Lower lobe of right lung (tissue), 2 donors: ENCODE measurements at places on chromosomes 3 and 15.

DNA sequence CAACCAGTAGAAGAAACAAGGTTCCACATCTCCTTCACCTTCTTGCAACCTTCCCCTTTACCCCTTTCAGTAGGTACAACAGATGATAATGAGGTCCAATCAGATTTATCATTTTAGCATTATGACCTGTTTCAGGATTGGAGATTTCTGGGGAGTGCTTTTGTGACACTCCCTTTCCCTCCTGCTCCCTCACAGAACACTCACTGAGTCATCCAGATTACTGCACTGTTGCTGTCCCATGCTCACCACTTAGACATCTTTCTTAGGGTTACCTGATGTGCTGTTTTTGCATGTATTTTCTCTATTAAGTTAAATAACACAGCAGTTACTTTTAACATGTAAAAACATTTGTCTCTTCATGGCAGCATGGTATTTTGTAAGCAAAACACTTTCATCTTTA lies 118.5 kb downstream of the MFSD1 start:
- no peak for DNase-seq

- no peak for DNase-seq
These were observed 8.8 kb upstream of the SEMA7A start for GRCh38 chr15:74442604-74443003.

DNA sequence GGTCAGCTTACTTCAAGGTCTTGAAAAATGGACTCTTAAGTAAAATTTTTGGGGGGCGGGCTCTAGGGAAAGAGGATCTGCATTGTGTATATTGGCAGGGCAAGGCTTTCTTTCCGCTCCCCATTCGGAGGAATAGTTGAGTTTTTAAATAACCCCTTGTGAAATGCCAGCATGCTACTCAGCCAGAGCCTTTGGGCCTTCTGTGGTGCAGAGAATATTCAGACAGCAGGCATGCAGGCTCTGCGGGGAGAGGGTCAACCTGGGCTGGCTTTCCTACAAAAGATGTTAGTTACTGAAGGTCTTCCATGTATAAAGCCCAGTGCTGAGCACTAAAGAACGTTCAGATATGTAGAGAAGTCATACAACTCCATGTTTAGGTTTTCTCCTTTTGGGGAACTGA lies 40.6 kb downstream of the ADAMTSL3 start:
- no peak for DNase-seq

- DNase-seq = no peak
These were observed 1.5 kb upstream of the FBXO22 start for GRCh38 chr15:75902129-75902557.
